Hepatic stellate cell (primary cell): ENCODE measurements at places on chromosomes 5 and 9.

- DNase-seq = no peak
Measured at GRCh38 chr5:160159991-160160792, 40.9 kb upstream of the PWWP2A start.

GRCh38 chr5:136675769-136676168 is 310.4 kb upstream of the TRPC7 start:
- no peak for DNase-seq

DNA sequence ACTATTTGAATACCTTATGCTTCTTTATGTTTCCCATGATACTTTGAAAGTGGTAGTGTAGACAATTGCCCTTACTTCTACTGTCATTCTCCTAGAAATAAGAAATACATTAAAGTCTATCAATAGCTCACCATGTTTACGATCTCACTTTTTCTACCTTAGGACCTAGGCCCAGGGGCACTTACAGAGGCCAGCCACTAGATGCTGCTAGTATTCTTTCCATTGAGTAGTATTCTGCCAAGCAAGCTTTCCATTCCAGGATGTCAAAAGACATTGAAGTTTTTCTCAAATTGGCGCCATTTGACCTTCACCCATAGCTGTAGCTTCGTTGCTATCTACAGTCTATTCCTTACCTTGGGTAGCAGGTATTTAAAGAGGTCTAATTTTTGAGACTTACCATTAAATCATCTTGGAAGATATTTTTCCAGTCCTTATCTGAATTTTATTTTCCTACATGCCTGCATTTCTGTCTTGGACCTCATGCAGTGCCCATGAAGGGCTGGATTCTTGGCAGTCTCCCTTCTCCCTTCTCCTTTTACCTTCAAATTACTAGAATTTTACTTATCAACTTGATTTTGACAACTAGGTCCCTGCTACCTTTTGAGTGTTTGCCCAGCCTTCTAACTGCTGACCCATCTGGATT is 246.0 kb upstream of the NUDT12 start:
- DNase-seq = peak; percentile 21

- no peak for DNase-seq
Measured at GRCh38 chr5:93497096-93497495, 83.9 kb downstream of the NR2F1-AS1 start.

- no peak for DNase-seq
Measured at GRCh38 chr9:137724818-137725240, 106.0 kb downstream of the EHMT1 start.
